ENCODE measurements at places on chromosomes 3 and 15.
A peak's percentile ranks its signal among the peaks of the same experiment; 100 is the strongest.

DNA sequence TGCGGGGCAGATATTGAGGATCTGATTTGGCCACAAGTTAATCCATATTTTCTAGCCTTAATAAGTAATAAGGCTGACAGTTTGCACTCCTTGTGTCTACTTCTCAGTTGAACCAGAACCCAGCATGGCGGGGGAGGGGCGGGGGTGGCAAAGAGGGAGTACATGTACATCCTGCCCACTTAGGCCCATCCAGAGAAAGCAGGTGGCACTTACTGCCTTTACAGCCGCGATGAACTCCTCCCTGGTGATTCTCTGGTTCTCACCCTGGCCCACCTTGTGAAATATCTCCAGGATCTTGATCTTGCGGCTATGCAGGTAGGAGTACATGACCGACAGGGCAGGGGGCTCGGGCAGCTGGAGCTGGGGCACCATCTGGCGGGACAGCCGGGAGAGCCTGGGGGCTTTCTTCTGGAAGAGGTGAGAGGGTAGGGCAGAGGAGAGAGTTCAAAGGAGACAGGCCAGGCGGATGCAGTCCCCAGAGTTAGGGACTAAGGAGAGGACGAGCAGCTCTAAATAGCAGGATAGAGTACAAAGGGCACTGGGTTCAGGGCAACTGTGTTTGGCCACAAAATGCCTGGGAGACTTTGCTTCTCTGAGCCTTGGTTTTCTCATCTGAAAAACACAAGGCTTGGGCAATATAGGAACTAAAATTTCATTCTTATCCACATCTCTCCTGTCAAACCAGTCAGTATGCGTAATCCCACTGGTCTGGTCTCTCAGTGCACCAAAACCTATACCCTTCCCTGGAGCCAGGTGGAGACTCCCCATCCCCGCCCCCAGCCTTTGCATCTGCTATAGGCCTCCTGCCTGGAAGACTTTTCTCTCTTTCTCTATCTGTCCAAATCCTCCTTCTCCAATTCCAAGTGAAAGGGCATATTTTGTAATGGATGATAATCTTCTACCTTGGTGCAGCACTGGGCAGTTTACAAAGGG, 10.1 kb downstream of the EFCAB12 start:
- DNase-seq = no peak

- DNase-seq = no peak
Observed at GRCh38 chr15:42737529-42738328, 801 bp upstream of the CDAN1 start.

DNA sequence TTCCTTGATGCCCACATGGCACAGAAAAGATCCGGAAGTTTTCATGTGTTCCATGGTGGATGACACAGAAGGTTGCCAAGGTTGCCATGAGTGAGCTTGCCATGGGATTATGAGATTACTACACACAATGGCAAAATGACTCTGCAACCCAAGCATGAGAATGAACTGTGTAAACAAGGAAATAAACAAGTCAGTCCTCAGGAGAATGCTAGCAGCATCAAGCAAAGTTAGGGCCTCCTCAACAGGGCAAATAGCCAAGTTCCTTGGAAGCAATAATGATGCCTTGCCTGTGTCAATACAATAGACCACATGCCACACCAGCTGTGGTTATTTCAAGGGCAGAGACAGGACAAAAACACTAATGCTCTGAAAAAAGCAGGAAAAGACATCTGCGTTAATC, 41.8 kb downstream of the AQR start:
- no peak for DNase-seq

GRCh38 chr3:146818866-146819265, 213.7 kb upstream of the PLSCR5 start:
- no peak for DNase-seq

- no peak for DNase-seq
Observed at GRCh38 chr15:33797651-33798050, 170.6 kb upstream of the CHRM5 start.

DNA sequence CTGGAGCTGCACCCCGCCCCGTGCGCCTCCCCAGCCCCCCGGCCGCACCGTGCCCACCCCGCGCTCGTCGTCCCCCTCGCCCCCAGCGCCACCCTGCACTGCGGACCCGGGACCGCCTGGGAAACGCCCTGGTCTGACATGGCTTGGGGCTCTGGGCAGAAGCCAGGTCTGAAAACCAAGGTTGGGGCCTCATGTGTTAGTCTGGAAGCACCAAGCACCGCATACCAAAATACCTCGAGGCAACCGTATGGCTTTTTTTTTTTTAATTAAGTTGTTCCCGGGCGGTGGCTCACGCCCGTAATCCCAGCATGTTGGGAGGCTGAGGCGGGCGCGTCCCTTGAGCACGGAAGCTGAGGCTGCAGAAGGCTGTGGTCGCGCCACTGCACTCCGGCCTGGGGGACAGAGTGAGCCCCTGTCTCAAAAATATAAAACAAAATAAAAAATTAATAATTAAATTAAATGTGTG, 91.5 kb upstream of the CHD2 start:
- DNase-seq = peak; percentile 58

DNA sequence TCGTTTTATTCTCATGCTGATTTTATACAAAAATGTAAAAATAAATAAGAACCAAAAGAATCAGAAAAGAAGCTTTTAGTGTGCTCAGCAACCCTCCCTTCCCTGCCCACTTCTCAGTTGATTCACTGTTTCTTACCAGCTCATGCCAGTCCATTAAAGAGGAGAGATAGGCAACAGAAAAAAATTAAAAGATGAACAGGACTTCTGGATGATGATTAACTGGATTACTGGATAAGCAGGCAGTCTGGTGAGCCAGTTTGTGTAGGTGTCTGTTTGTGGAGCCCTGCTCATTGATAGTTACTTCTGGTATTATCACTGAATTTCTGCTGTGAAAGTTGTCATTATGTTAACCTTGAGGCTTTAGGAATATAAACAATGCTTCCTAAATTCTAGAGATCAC, 15.1 kb upstream of the GPR171 start:
- DNase-seq = no peak

DNA sequence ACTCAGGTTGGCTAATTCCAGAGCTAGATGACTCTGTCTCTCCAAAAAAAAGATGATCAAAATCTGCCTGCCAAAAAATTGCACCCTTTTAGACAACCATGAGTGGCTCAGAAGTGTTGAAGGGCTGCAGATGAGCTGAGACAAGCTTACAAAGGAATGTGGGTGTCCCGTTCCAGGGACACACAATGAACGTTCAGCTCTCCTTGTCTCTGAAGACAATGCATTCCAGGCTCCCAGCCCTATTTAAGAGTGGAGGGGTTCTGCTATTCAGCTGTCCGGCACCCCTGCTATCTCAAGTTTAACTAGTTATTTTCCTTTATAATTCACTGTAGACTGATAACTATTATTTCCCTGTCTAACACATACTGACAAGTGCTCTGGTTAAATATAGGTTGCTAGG, 355.1 kb upstream of the WNT5A start:
- DNase-seq = no peak
